Activated CD8-positive, alpha-beta memory T cell treated with anti-CD3 and anti-CD28 coated beads for 4 hours (primary cell): ENCODE measurements at places on chromosomes 4 and X.

GRCh38 chr4:184409502-184409901 lies 64.8 kb downstream of the IRF2 start:
- no peak for DNase-seq

DNA sequence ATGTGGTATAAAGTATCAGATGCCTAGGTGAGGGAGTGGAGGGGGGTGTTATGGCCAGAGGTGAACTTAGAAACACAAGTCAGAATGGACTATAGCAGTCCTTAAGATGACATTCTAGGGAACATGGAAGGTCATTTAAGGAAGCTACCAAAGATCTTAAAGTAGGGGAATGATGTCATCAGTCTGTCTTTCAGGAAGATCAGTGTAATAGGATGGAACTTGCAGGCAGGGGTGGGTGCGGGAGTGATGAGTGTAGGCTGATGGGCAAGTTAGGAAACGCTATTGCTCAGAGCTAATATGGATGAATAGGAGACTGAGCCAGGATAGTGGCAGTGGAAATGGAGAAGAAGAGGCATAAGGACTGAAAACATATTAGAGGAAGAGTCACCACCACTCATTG lies 27.5 kb upstream of the CWH43 start:
- no peak for DNase-seq

DNA sequence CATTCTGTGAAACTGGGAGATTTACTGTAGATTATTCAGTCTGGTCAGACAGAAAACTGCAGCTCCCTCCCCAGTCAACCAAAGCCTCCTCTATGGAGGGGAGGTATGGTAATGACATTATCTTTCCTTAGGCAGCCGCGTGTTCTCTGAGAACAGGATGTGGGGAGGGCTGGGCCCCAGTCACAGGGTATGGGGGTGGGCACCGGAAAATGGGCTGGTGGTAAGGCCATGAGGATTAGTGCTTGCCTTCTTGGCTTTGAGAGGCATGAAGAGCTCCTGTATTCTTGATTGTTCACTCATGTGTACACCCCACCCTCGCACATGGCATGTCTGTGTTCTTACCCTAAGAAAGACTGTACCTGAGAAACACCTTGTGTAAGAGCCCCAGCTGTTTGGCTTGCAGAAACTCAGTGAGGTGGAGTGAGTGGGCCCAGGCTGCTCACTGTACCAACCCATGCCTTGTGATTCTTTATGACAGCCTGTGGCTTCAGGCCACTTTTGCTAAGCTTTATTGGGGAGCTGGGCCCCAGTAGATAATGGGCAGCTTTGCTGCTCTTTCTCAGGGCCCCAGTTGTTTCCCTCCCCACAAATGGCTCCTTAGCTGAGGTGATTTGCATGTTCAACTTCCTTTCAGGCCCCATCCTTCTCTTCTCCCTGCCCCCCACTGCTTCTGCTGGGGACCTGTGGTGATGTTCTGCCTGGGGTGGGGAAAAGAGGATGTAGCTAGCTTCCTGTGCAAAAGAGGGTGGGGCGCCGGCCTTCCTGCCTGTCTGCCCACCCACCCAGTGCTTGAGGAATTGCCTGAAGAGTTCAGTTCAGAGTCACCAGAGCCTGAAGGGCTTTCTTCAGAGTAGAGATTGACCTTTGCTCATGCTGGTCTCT lies 30.7 kb downstream of the MSN start:
- DNase-seq: peak; percentile 63

DNA sequence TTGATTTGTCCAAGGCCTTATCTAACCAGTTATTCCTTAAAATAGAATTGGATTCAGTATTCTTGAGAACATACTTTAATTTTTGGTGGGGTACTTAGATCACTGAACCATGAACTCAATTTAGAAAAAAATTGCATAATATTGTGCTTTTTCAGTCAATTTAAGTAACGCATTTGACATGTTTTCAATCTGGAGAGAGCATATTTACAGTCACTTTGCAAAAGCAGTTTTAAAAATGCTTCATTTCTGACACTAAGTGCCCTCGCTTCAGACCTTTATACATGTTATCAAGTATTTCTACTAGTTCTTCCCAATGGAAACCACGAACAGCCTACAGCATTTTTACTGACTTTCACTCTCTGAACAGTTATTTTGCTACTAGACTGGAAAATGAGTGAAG lies 257.1 kb upstream of the NDST4 start:
- no peak for DNase-seq

DNA sequence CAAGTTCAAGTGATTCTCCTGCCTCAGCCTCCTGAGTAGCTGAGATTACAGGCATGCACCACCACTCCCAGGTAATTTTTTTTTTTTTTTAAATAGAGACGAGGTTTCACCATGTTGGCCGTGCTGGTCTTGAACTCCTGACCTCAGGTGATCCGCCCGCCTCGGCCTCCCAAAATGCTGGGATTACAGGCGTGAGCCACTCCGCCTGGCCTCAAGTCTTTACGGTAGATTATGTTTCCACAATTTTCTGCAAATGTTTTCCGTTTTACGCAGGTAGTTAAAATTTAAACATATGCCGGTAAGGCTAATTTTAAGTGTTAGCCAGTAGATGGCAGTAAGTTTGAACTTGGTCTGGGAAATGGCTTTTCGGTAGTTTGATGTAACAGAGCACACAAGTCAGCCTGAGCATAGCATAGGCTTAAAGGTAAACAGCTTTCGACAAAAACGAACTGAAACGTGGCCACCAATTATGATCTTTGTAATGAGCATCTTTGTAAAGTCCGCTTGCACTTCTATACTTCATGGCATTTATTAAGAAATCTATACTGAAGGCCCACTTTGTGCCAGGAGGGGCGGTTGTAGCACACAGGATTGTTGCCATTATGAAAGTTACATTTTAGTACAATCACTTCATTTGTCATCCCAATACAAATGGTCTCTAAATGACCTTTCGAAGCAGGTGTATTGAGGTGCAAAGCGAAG lies 31.1 kb downstream of the CCKAR start:
- no peak for DNase-seq

GRCh38 chr4:121599049-121599448 lies 97.7 kb downstream of the ANXA5 start:
- no peak for DNase-seq

DNA sequence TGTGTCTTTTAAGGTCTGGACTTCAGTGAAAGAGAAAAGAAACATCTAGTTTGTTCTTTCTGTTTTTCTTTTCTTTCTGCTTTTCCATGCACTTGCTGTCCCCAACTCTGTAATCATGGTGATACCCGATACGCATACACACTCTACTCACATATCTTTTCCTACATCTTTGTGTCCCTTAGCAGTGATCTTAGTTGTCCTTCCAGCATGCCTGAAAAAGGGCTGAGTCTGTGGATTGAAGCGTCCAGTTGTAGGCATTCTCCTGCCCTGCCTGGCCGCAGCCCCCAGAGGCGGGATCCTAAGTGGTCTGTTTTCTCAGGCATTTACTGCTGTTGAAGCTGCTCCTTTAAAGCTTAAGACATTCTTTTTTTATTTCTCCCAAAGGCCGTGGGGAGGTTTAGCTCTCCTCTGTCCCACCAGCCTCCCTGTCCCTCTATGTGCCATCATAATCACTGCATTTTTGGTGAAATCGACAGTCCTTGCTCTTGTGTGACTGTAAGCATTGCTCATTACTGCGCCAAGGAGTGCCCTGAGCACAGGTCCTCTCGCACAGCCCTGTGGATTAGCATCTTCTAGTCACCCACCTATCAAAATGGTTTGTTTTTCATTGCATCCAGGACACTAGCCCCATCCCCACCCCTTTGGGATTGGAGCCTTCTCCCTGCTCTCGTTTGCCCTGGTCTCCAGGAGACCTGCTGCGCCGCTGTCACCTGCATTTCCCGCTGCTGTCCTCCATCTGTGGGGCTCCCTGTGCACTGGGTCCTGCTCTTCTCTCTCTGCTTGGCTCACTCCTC lies 4.4 kb downstream of the RGS12 start:
- no peak for DNase-seq

DNA sequence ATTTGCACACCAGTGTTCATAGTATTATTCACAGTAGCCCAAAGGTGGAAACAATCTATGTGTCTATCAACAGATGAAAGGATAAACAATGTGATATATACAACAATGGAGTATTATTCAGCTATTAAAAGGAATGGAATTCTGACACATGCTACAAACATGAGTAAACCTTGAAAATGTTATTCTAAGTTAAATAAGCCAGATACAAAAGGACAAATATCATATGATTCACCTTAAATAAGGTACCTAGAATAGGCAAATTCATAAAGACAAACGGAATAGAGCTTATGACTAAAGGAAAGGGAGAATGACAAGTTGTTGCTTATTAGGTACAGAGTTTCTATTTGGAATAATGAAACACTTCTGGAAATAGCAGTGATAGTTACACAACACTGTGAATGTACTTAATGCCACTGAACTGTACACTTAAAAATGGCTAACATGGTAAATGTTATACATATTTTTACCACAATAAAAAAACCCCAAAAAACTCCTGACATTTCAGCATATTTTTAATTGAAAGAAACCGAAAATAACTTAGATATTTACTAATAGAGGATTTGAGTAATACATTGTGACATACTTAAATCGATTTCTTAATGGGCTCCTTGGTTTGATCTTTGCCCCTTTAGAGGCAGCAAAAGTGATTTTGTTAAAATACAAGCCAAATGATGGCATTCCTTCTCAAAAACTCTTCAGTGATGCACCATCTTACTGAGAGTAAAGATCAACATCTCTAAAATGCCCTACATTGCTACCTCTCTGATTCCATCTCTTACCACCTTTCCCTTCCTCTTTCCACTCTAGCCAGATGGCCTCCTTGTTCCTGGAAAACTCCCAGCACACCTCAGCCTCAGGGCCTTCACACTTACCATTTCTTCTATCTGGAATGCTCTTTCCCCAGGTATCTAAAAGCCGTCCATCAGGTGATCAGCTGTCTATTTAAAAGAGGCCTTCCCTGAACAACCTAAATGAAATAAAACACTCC lies 8.6 kb upstream of the CYP2U1 start:
- DNase-seq: no peak

DNA sequence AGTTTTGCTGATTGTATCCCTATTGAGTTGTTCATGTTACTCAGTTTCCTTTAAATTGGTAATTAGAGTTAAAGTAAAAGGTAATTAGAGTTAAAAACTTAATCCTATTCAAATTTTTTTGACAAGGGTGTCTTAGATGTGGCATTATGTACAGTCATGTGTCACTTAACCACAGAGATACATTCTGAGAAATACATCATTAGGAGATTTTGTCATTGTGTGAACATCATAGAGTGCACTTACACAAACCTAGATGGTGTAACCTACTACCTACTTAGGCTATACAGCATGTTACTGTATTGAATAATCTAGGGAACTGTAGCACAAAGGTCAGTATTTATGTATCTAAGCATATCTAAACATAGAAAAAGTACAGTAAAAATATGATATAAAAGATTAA lies 39.2 kb downstream of the BEX3 start:
- DNase-seq: no peak

- no peak for DNase-seq
Measured at GRCh38 chrX:68186552-68187262, 246.6 kb downstream of the OPHN1 start.

DNA sequence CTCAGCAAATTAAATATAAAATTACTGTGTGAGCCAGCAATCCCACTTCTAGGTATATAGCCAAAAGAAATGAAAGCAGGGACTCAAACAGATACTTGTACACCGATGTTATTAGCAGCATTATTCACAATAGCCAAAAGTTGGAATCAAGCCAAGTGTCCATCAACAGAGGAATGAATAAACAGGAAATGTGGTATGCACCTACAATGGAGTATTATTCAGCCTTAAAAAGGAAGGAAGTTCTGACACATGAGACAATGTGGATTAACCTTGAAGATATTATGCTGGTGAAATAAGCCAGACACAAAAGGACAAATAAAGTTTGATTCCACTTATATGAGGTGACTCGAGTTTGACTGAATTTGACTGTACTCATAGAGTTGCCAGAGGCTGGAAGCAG lies 108.3 kb upstream of the DUSP21 start:
- no peak for DNase-seq

DNA sequence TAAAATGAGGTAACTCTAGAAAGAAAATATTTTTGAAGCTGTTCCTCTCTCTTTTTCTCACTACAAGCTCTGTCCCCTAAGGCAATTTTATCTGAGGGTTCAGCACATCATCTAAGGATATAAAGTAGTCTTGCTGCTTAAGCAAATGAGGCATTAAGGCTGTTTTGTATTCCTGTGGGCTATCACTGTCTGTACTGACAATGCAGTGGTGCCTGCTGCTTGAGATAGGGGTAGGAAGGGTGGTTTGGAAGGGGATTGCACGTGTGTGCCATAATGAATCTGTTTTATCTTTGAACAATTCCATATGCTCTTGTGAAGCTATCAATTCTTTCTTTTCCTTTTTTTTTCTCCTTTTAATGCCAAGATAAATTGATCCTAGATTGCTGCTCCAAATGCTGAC lies 128.0 kb upstream of the ATOH1 start:
- no peak for DNase-seq

DNA sequence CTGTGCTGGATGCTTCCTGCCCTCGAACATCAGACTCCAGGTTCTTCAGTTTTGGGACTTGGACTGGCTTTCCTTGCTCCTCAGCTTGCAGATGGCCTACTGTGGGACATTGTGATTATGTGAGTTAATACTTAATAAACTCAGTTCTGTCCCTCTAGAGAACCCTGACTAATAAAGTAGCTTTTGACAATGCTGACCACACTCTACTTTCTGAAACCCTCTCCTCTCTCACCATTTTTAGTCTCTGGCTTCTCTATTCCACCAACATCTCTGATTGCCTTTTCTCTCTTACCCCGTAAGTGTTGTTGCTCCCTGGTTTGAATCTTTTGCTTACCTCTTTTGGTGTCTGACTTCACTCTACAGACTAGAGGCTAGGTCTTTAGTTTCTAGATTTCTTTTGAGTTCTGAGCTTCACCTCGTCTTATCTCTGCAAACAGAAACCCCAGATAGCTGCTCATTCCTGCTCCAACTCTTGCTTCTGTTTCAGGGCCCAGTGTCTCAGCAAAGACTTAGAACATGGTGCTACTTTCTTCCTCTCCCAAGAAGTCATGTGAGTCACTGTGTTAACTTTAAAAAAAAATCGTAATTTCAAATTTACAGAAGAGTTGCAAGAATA lies 11.4 kb downstream of the TMSB4X start:
- no peak for DNase-seq

DNA sequence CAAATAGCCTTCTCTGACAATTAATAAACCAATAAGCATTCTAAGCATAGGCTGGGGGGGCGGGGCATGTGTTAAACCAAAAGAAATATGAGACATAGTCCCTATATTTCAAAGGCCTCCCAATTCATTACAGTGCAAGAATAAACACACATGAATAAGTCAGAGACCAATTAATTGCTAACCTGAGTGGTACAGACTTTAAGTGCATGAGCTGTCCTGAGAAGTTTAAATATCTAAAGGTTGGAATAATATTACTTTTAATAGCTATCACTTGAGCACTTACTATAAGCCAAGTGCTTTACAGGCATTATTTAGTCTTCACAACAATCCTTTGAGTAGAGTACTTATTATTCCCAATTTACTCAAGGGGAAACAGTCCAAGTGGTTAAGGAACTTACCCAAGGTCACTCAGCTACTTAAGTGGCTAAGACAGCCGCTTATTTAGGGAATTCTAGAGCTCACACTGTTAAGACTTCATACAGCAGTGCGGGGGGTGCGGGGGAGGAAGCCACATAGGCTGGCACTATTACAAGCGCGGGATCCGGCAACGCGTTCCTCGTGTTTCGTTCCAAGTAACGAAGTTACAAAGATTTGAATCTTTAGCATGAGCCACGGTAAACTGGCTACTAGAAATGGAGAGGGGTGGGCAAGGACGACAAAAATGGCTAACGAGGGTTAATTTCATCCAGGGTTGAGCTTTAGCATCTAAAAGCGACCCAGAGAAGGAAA lies 1.4 kb downstream of the THOC2 start:
- DNase-seq: no peak

- peak; percentile 80 for DNase-seq
Measured at GRCh38 chrX:149539283-149540130, 1.3 kb upstream of the EOLA1 start.

- no peak for DNase-seq
Measured at GRCh38 chr4:186628058-186628711, 72.8 kb upstream of the MTNR1A start.
